Hematopoietic multipotent progenitor cell treated with erythropoietin and hydrocortisone succinate and interleukin-3 and kit ligand, for 8 days (in vitro differentiated cells): ENCODE measurements at places on chromosomes 16 and 17.
A peak's percentile ranks its signal among the peaks of the same experiment; 100 is the strongest.

GRCh38 chr17:14805348-14805747 is 459.8 kb downstream of the PMP22 start:
- DNase-seq, result no peak

- no peak for DNase-seq
Observed at GRCh38 chr16:64092271-64092670, 1029.6 kb downstream of the CDH11 start.

GRCh38 chr17:55889271-55889670 is 138.4 kb downstream of the PCTP start:
- no peak for DNase-seq

- peak; percentile 96 for DNase-seq
Observed at GRCh38 chr17:44389723-44390202, 314 bp upstream of the ITGA2B start.

DNA sequence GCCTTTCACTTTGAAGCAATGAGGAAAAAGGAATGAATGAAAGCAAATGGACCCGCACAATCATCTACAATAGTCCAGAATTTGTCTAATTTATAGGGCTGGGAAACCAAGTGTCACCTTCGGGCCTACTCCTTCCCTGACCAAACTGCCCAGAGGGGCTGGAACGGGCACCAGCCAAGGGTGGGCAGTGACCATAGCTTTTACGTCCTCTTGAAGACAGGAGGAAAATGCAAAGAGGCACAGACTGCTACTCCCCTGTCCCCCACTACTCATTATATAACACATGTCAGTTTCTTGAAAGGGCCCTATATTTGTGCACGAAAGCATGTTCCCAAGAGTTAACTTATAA is 122.3 kb downstream of the ZFHX3 start:
- DNase-seq, result no peak

DNA sequence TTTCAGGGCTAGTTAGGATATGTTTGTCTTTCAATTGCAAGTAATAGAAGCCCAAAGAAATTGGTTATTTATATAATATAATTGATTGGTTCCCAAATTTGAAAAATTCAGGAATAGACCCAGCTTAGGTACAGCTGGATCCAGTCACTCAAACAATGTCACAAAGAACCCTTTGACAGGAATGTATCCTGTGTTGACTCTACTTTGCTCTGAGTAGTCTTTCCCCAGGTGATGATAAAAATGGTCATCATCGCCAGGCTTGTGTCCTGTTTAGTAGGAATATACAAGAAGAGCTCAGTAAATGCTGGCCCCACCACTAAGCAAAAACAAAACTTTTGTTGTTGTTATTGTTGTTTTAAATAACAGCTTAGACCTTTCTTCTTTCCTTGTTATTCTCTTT is 35.0 kb downstream of the MAPT start:
- no peak for DNase-seq

GRCh38 chr16:66894948-66895688 is 14.8 kb downstream of the PDP2 start:
- peak; percentile 80 for DNase-seq

DNA sequence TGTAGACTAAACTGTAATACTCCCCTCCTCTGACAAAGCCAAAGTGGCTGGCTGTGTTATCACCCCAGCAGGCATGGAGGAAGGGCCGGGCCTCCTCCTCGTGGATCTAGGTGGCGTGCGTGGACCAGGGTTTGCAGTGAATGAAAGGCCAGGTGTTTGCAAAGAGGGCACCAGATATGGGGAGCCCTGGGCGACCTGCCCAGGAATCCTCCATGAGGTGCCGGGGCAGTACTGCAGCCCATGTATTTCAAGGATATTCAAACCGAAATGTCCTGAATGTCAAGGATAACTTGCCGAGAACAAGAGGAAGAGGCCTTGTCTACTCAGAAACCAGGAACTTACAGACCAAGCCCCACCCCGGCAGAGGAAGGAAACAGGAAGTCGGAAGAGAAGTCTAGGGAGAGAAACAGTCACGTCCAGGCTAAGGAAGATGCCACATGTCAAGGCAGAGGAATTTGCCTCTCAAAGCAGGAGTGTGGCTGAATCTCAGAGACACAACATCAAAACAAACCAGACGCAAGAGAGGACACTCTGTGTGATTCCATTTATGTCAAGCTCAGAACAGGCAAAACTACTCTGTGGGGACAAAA is 13.7 kb upstream of the OSGIN1 start:
- DNase-seq, result no peak

- DNase-seq, result no peak
Observed at GRCh38 chr16:11202260-11203091, 53.5 kb downstream of the SOCS1 start.

DNA sequence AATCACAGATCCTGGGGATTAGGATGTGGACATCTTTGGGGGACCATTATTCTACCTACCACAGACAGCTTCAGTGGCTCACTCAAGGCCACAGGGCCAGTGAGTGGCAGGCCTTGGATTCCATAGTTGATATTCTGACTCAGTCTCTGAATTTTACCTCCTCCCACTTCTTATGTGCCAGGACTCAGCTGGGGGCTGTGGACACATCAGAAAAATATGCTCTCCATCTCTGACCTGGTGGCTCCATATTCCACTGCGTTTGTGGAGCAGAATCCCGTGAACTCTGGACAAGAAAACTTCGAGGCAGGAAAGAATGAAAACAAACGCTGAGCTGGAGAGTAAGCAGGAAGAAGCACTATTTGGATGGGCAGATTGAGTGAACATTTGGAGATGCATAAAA is 301.8 kb upstream of the MAF start:
- no peak for DNase-seq

DNA sequence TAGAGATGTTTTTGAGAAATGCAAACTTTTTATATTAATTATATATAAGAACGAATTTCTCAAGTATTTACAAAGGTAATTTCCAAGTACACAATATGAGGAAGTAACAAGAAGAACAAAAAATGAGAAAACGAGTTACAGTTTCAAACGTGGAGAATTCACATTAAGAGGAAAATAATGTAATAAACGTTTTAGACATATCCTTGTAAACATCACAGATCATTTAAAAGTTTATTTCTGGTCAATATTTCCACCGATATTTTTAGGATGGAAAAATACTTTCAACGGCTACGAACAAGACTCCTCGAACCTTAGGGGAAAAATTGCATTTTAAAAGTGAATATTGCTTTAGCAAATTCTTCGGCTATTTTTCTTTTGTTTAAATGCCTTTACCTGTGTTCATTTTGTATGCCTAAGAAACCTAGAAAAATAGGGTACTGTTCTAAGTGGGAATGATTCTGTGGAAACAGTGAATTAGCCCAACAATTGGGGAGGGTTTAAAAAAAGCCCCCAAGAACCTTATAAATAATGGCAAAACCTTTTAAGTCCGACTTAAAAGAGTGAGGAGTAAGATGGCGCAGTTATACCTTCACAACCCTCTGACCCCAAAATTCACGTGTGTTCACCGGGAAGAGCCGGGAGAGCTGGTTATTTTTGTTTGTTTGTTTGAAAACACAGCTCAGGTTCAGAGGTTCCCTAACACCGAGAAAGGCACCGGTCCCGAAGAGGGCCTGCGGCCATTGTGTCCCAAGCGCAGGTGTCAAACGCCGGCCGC is 3.3 kb downstream of the HNF1B start:
- peak; percentile 38 for DNase-seq

GRCh38 chr16:29994600-29995323 is 655 bp downstream of the HIRIP3 start:
- peak; percentile 69 for DNase-seq

DNA sequence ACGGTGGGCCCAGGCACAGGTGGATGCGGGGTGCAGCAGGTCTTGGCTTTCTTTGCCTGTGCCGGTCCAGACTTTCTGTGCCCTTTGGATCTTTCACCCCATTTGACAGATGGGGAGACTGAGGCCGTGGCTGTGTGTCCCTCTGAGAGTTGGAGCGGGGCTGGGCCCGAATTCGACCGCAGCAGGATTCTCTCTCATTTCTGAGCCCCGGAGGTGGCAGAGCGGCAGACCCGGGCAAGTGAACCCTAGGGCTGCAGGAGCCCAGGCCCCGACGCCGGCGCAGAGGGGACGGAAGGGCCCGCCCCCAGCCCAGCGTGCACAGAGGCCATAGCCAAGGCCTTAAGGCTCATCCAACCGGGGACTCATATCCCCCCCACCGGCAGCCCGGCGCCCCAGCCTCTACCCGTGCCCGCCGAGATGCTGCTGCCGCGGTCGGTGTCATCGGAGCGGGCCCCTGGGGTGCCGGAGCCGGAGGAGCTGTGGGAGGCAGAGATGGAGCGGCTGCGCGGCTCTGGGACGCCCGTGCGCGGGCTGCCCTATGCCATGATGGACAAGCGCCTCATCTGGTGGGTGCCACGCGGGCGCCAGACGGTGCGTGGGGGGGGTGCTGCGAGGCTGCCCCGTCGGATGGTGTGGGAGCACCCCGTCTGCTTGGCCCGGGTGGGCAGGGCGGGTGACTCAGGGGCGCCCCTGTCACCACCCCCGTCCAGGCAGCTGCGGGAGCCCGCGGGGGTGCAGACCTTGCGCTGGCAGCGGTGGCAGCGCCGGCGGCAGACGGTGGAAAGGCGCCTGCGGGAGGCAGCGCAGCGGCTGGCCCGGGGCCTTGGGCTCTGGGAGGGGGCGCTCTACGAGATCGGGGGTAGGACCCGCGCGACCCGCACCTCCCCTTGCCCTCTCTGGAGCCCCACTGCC is 857 bp downstream of the TMC8 start:
- DNase-seq, result peak; percentile 46

GRCh38 chr17:45997624-45998023 is 1.4 kb upstream of the STH start:
- no peak for DNase-seq

DNA sequence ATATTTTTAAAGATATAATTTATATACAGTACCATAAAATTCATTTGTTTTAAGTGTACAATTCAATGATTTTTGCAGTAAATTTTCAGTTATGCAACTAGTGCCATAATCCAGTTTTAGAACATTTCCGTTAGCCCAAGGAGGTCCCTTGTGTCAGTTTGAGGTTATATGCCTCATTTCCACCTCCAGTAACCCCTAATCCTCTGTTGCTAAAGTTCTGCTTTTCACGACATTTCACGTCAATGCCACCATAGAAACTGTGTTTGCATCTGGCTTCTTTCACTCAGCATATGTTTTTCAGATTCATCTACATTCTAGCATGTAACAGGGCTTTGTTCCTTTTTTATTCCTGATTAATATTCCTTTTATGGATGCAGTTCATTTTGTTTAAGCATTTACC is 42.4 kb upstream of the NUDT7 start:
- peak; percentile 46 for DNase-seq

DNA sequence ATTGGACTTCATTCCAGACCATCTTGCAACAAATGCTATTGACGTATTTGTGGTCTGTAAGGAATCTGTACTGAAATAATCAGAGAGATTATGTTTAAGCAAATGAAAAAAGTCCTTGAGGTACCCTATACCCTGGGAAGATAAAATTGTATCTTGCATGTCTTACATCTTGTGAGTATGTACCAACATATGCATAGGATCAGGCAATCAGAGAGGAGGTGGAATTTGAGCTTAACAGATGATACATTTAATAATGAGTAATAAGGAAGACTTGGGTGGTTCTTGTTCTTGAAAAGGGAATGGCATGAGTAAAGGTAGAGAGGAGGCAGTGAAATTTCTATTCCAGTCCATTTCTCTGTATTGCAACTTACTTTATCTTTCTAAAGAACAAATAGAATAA is 10.6 kb downstream of the MOSMO start:
- no peak for DNase-seq

GRCh38 chr17:63349478-63350000 is 96.6 kb downstream of the CYB561 start:
- DNase-seq, result no peak

GRCh38 chr16:6218855-6219254 is 1113.8 kb upstream of the RBFOX1 start:
- no peak for DNase-seq

GRCh38 chr17:49515196-49515770 is 20.2 kb downstream of the NGFR start:
- peak; percentile 11 for DNase-seq

- DNase-seq, result no peak
Observed at GRCh38 chr16:23432176-23433128, 20.5 kb downstream of the COG7 start.

DNA sequence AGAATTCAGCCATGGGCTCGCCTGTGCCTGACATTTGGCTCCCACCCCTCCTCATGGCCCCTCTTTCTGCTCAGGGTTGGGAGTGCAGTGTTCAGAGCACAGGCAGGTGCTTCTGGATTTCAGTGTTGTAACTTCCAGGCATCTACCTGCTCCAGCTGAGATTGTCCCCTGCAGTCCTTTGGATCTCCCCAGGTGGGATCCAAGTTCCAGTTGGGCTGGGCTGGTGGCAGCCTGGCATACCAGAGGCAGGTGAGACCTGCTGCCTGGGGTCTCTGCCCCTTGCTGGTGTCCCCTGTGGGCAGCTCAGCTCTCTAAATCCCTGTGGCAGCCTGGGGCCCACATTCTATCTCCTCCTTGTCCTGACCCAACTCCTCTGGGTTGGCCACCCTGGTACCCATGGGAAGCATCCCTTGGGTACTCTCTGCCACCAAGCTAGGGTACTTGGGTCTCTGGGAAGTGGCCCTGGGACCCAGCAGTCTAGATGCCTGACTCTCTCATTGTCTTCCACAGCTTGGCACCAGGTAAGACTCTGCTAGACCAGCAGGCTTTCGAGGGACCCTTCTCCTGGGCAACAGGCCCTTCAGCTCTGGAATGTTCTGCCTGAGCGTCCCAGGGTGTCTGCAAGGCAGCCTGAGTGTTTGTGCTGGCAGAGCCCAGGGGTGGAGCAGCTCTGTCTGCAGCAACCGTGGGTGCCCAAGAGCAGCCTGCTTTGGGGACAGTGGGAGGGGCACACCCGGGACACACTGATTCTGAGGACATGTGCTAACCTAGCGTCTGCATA is 42.5 kb downstream of the DNAH17 start:
- DNase-seq, result no peak

GRCh38 chr17:53655591-53655990 is 167.1 kb upstream of the KIF2B start:
- no peak for DNase-seq

DNA sequence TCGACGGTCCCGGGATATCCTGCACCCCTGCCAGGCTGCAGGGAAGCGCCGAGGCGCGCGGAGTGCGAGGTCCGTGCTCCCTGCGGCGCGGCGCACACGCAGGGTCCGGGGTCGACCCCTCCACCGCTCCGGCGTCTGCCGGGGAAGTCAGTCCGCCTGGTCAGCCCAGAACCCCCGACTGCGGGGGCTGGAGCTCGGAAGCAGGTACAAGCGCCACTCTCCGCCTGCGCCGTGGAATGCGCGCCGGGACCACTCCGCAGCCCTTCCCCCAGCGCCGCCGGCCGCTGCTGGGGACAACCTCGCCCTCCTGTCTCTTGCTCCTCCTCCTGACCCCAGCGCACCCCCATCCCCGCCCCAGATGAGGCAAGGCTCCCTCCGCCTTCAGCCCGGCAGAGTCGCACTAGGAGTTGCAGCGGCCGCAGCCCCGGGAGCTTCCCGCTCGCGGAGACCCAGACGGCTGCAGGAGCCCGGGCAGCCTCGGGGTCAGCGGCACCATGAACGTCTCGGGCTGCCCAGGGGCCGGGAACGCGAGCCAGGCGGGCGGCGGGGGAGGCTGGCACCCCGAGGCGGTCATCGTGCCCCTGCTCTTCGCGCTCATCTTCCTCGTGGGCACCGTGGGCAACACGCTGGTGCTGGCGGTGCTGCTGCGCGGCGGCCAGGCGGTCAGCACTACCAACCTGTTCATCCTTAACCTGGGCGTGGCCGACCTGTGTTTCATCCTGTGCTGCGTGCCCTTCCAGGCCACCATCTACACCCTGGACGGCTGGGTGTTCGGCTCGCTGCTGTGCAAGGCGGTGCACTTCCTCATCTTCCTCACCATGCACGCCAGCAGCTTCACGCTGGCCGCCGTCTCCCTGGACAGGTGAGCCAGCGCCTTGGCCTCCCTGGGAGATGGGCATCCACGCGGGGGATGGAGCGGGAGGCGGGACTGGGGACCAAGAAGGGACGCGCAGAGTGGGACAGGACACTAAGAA is at the start of gene GALR2:
Gene GALR2 (plus strand): TSS at position 392 of the 974 bp plus-strand sequence. CDS start 103 bp downstream, at position 495.
- DNase-seq, result no peak
